NCI-H2081 treated with DMSO at 0.1 percent for 48 hours (cell line): ENCODE measurements at places on chromosomes 7 and 10.

- DNase-seq = no peak
Observed at GRCh38 chr7:102424129-102424551, 9.2 kb upstream of the ORAI2 start.

- DNase-seq = no peak
Observed at GRCh38 chr10:106370751-106371150, 793.8 kb downstream of the SORCS1 start.

DNA sequence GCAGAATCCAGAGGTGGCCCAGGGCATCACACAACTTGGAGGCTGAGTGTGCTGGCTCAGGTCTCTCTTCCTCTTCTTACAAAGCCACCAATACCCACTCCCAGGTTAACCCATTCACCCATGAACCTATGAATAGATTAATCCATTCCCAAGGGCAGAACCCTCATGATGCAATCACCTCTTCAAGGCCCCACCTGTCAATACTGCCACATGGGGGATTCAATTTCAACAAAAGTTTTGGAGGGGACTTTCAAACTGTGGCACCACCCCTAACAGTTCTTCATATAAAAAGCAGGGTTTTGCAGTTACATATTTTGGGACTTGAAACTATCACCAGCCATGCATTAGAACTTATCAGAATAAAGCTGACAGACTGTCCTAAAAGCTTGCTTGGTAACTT is 193.6 kb upstream of the RNF32 start:
- no peak for DNase-seq

DNA sequence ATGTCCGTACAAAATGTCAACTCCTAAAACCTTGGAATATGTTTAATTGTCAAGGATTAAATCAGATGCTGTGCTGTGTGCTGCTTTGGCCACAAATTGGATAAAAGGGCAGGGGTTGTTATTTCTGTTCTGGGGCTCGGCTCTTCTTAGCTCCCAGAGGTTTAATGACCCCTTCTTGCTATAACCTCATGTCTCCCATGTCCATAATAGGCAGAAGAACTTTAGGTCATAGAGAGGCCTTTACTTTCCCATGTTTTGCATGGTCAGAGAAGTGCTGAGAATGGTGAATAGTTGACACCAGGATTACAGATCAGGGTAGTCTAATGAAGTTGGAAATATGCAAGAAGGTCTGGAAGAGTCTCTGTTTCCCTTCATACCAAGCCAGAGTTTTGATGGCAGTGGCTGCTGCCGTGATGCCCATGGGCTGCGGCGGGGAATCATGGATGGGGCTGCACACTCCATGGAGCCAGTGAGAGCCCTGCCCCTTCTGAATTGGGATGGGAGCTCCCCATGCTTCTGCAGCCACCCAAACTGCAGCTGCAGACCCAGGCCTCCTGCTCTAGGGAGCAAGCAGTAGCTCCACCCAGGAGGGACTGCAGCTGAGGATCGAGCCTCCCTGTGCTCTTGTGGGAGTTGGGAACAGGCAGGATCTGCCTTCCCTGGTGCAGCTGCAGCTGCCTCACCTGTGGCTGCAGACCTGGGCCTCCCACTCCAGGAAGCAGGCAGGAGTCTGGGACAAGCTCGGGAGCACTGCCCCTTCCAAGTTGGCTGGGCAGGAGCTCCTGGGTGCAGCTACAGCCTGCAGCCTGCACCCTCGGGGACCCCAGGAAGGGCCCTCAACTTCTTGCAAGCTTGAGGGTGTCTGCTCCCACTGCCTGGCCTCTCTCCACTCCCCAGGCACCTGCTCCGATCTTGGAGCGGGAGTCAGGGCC is 23.1 kb upstream of the STEAP4 start:
- no peak for DNase-seq

DNA sequence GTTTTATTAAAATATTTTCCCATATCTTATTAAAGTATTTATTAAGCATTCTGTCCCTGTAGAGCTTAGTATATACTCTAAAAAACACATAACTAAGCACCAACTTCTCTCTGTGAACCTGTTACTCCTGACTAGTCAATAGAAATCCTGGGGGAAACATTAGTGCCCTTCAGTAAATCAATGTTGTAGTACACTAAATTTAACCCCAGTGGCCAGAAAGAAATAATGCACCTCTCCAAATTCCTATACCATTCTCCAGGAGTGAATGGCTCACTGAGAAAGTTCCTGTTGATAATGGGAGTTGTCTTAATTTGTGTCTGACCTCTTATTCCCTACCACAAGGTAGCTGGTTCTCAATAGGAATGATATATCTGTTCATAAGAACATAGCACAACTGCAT is 188.2 kb downstream of the SEMA3D start:
- DNase-seq = no peak

DNA sequence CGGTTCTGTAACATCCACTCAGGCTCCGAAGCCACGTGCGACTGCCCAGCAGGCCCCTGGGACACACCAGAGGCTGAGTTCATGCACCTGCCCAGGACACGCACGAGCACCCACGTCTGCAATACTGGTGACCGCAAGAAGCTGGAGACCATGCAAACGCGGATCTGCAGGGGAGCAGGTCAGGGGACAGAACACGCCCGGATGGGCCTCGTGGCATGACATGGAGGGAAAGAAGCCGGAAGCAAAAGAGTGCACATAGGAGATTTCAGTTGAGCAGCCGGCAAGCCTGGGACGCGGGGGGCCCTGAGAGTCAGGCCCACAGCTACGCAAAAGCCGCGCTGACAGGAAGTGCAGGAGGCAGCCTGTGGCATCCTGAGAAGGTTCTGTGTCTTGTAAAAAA is 73.7 kb downstream of the FOXL3 start:
- no peak for DNase-seq

GRCh38 chr7:143490717-143491306 is 13.1 kb downstream of the TAS2R41 start:
- DNase-seq = no peak

DNA sequence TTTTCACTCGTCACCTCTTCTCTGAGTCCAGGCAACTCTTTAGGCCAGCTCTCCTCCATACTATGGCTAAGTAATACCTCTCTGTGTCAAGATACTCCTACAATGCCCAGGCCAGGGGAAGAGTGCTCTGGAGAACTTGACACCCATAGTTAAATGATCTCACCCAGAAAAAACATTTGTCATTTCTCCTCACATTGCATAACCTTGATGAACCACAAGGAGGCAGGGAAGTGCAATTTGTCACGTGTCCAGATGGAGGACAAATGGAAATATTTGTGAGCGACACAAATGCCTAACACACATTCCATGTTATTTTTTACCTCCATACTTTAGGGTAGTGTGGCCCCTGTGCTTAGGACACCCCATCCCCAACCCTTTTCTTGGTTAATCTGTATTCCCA is 78.3 kb downstream of the HTR7 start:
- no peak for DNase-seq

- no peak for DNase-seq
Observed at GRCh38 chr10:51843966-51844365, 144.6 kb upstream of the CSTF2T start.

DNA sequence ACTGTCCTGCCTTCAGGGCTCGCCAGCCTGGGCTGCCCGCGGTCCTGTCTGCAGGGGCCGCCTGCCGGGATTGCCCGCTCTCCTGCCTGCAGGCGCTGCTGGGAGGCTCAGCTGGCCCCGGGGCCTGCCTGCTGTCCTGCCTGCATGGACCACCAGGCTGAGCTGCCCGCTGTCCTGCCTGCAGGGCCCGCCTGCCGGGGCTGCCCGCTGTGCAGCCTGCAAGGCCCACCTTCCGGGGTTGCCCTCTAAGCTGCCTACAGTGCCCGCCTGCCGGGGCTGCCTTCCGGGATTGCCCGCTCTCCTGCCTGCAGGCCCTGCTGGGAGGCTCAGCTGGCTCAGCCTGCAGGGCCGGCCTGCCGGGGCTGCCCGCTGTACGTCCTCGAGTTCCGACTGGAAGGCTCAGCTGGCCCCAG is 164.4 kb downstream of the GLRX3 start:
- DNase-seq = no peak
